Left colon (tissue), 2 donors: ENCODE measurements at places on chromosomes 16 and 17. TPM values are rescaled to one million over a fixed set of nuclear protein-coding genes. Genes with fewer than 3 reads are reported as not detected.

GRCh38 chr17:42457107-42457792, 1.4 kb upstream of the ATP6V0A1 start:
- no peak for DNase-seq

The AATK gene
- total RNA-seq: 37.0 TPM

- DNase-seq: no peak
These were observed 54.7 kb downstream of the TANGO6 start for GRCh38 chr16:68898026-68898425.

GRCh38 chr16:85386467-85387170, 226.5 kb upstream of the GSE1 start:
- DNase-seq: no peak

DNA sequence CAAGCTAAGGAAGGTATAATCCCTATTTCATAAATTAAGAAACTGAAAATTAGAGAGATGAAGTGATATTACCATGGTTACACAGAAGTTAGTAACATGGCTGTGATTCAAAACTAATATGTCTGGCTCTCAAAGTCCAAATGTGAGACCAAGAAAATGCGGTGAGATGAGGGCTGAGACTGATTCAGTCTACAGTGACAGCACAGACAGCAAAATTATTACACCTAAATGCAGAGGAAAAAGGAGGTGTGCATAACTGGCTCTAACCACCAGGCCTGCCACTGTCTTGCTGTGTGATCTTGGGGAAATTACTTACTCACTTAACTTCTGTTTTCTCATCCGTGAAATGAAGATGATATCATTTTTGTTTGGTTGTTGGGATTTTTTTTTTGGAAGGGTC, 270.0 kb upstream of the SOX9 start:
- no peak for DNase-seq

GRCh38 chr16:15770512-15770911, 86.3 kb downstream of the MYH11 start:
- no peak for DNase-seq

The FBXW10 gene
- not detected for total RNA-seq

GRCh38 chr16:46832757-46833459, 1.9 kb upstream of the C16orf87 start:
- DNase-seq: no peak

The SYCE1L gene
- 7.4 TPM for total RNA-seq

GRCh38 chr17:1928976-1929375, 96.2 kb downstream of the RTN4RL1 start:
- DNase-seq: no peak
